RCC 7860 (cell line): ENCODE measurements at places on chromosomes 16 and 17.

DNA sequence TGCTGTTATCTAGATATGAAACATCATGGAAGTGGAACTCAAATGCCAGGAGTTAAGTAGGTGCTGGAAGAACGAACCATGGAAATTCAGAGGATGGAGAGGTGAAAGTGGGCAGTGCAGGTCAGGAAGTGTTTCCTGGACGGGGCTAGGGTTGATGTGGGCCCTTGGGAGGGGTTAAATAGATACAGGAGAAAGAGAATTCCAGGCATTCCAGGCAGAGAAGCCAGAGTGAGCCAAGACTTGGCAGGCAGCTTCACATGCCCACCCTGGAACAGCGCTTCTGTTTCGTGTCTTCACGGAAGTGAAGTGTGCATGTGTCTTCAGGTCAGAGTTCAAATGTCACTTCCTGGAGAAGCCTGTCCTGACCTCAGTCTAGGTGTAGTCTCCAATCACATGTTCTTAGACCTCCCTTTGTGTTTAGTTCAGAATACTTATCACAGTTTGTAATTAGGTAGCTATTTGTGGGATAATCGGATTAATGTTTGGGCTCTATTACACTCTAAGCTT lies 41.3 kb downstream of the GP2 start:
- no peak for DNase-seq

DNA sequence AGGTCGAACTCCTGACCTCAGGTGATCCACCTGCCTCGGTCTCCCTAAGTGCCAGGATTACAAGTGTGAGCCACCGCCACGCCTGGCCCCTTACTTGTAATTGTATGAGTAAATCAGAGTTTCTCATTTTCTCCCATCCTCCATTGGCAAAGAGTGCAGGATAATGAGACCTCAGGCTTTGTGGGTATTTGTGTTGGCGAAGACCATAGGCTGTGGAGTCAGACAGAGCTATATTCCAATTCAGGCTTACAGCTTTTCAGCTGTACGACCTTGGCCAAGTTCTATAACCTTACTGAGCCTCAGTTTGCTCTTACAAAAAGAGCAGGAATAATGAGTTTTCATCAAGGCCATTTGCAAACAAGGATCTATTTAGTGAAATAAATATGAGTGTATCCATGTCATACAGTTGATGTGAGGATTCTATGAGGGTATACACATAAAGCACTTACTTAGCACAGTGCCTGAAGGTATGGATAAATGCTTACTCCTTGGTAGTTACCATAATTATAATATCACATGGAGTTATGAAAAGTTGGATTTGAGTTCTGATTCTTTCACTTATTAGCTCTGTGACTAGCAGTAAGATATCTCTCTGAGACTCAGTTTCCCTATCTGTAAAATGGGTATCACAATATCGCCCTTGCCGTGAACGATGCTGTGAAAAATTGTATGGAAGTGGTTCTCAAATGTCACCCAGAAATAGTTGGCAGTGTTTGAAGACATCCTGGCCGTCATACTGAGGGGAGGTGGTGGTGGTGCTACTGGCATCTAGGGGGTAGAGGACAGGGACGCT lies 25.6 kb upstream of the CPPED1 start:
- DNase-seq = no peak

- DNase-seq = no peak
Measured at GRCh38 chr17:54013072-54013471, 190.3 kb downstream of the KIF2B start.

- DNase-seq = peak; percentile 33
Measured at GRCh38 chr17:30323262-30323894, 10.5 kb downstream of the TMIGD1 start.

DNA sequence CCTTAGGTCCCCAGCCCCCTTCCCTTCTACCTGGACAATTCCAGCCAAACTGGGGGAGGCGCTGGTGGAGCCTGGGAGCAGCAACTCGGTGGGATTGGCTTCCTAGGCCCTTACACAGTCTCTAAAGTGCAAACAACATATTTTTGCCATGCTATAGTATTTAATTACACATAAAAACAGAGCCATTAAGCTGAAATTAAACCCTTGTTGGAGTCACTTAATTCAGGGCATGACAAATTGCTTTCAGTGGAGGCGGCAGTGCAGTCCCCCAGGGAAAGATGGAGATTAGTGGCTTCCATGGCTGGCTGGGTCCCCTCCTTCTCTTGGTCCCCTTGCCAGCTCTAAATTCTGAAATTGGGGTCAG lies 17.3 kb downstream of the IGFBP4 start:
- DNase-seq = no peak

DNA sequence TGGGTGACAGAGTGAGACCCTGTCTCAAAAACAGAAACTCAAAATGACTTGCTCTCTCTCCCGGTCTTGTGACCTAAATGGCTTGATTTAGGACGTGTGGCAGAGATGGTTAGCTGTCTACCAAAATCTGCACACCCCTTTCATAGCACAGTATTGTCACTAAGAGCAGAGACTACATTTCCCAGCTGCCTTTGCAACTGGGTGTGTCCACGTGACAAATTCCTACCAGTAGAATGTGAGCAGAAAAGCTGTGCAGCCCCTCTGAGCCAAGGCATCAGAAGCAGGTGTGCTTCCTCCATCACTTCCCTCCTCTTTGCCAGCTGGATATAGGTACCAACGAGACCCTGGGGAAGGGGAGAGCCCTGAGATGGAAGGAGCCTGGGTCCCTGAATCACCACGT lies 25.5 kb downstream of the GPR142 start:
- DNase-seq = no peak

DNA sequence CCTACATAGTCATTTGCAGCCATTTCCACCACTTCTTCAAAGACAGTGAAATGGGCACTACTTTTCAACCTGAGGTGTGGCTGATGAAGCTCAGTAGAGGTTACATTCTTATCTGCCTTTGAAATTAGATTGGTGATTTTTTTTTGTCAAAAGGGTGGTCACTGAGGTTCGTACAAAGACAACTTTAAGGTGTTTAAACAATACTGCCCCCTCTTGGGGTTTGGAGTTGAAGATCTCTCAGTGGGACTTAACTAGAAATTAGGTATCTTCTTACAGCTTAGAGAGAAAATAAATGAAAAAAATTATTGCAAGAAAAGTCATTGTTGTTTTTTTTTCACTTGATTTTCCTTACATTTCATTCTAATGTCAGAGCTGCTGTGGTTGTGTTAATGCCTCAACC lies 713.2 kb downstream of the CDH11 start:
- DNase-seq = no peak

GRCh38 chr16:76207270-76207669 lies 69.9 kb upstream of the CNTNAP4 start:
- DNase-seq = no peak

DNA sequence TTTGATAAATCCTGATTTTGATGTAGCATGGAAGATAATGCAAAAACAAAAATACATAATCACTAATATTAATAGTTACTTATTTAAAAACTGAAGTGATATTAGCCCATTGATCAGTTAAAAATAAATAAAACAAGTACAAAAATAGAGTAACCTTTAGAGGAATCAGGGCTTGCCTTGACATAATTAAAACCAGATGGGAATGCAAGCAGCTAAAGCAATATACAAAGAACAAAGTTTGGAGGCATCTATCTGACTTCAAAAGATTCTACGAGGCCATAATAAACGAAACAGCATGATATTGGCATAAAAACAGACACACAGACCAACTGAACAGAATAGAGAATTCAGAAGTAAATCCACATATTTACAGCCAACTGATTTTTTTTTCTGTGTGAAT lies 15.0 kb upstream of the HEATR3 start:
- no peak for DNase-seq

- no peak for DNase-seq
Measured at GRCh38 chr16:53546988-53547391, 44.0 kb upstream of the AKTIP start.

DNA sequence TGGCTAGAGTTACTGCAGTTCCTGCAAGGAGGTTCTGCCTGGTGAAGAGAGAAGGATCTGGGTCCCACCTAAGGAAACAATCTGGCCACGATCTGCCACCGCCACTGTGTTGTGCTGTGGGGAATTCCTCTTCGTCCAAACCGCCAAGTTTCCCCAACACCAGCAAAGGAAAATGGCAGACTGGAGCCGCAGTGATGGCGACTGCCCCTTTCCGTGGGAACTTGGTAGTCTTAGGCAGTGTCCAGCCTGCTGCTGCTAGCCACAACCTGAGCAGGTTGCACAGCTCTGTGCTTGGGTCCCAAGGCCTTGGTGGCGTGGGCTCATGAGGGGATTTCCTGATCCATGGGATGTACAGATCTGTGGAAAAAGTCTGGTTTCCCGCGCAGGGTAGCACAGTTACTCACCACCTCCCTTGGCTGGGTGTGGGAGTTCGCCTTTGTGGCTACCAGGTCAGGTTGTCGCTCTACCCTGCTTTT lies 28.6 kb downstream of the NFATC3 start:
- DNase-seq = no peak

DNA sequence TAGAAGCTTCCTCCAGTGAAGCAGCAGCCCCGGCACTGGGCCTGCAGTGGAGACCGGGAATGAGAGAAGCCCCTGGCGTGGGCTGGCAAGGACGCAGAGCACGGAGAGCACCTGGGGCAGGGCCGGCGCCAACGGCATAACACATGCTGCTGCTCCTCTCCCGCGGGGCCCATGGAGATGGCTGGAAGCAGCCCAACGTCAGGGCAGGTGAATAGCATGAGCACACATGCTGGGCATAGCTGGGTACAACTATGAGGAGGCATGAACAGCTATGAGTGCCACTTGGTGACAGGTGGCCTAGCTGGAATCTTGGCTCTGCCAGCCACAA lies 46.4 kb downstream of the IRF8 start:
- DNase-seq = no peak

DNA sequence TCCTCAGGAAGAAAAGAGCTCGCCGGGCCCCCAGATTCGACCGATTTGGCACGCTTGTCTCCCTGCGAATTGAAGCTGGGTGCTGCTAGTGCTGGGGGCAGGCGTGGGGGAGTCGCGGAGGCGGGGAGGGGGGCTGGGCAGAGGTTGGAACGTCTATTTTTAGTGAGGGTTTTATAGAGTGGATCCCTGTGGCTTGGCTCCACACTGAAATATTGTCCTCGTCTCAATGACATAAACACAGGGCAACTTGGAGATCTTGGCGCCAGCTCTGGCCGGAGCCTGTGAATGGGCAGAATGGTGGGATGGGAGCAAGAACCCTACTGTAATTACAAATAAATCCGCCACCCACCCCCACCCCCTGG lies 15.7 kb upstream of the NOG start:
- no peak for DNase-seq

- no peak for DNase-seq
Measured at GRCh38 chr16:82071421-82071820, 36.4 kb downstream of the HSD17B2 start.

- no peak for DNase-seq
Measured at GRCh38 chr16:50468749-50469078, 79.5 kb upstream of the NKD1 start.

DNA sequence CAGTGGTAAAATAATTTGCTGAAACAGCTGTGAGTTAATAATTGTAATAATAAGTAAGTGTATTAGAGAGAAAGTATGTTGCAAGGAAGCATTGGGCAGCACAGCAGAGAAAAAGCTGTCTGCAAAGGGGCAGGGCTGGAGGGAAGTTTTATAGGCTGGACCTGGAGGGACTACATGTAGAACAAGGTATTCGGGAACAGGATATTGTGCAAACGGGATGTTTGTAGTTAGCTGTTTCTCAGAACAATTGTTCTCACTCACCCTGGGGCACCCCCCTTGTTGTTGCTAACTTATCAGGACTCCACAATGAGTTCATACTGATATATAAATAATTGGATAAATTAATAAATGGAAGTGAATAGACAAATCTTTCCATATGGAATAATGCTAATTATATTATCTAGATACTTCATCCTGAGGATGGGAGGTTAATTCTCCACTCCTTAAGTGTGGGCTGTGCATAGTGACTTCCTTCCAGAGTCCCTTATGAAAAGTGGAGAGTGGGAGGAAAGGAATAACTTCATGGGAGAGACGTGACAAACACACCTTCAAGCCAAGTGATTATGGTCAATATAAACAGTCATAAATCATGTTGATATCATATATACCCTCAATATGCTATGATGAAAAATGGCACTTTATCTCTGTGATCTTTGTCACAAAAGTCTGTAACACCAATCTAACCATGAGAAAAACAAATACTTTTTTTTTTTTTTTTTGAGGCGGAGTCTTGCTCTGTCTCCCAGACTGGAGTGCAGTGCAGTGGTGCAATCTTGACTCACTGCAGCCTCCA lies 85.4 kb downstream of the PPM1E start:
- DNase-seq = no peak
